SK-N-SH treated with all-trans-retinoic acid at 6 μM for 48 hours (cell line): ENCODE measurements at places on chromosomes 7 and 10.
A peak's percentile ranks its signal among the peaks of the same experiment; 100 is the strongest.

GRCh38 chr7:83451501-83452045 lies 197.4 kb downstream of the SEMA3E start:
- ATAC-seq: no peak

GRCh38 chr7:113094517-113095249 lies 8.1 kb upstream of the GPR85 start:
- ATAC-seq: no peak

- ATAC-seq: no peak
These were observed 166.6 kb downstream of the KIF20B start for GRCh38 chr10:89867964-89868363.

- ATAC-seq: peak; percentile 30; the same call in 2 of the 3 replicates
These were observed at the start of gene ADCYAP1R1 for GRCh38 chr7:31051598-31052486. TSS of gene ADCYAP1R1 (plus strand) at chr7:31052308. CDS start at chr7:31063265, 10,957 bp downstream.

DNA sequence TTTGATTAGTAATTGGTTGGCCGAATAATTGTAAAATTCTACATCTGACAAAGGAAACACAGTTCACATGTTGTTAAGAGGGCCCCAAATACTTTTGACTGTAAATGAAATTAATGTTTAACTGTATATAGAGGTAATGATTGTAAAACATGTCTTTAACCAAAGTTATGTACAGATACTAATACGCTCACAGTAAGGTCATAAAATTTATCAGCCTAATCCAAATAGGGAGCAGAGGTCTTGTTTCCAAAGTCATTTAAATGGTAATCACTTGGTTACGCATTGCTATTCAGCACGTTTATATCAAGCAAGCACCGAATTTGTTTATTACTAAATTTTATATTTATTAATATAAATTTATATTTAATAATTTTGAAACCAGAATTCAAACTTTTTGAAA lies 1.4 kb downstream of the PHYHIPL start:
- no peak for ATAC-seq

GRCh38 chr10:128310971-128311658 lies 184.9 kb upstream of the MKI67 start:
- no peak for ATAC-seq
